ENCODE measurements at places on chromosomes 5 and 9.
A peak's percentile ranks its signal among the peaks of the same experiment; 100 is the strongest.

DNA sequence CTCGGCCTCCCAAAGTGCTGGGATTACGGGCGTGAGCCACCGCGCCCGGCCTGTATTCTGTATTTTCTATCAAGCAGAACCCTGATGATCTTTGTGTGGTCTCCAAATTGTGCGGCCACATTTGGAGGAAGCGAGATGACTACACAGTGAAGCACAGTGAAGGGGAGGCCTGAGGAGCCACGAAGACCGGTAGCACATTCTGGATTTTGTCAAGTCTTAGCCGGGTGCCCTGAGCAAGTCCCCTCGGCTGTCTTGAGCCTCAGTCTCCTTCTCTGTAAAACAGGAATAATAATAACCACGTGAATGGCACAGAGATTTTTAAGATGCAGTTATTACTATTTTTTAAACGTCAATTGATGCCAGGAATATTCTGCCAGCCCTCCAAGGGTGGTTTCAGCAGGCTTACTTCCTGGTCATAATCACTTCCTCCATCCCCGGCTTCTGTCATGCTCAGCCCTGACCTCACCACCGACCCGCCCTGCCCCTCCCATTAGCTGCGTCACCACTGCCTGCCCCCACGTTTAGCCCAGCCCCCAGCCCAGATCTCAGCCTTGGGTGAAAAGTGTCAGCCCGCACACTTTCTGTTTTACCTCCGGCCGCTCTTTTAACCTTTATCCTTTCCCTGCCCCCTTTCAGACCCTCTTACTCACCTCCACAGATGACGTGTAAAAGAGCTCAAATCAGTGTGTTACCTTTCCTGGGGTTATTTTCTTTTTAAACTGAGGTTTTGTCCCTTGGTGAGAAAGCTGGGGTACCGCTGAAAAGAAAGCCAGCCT is 27.0 kb upstream of the ERGIC1 start:
- peak; percentile 96 for DNase-seq

DNA sequence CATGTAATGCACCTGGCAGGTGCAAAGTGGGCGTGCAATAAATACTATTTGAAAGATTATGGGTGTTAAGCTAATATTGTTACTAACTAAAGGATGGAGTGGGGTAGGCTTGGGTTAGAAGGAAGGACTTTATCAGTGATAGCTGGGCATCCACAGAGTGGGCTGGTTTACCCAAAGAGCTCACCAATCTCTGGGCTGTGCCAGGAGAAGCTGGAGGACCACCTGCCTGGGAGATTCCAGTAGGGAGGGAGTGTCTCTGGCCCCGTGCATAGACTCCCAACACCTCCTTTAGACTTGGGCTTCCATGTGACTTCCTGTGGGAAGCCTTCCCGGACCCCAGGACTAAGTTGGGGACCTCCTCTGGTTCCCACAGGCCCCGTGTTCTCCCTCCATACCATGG is 5.6 kb upstream of the URM1 start:
- DNase-seq: no peak

DNA sequence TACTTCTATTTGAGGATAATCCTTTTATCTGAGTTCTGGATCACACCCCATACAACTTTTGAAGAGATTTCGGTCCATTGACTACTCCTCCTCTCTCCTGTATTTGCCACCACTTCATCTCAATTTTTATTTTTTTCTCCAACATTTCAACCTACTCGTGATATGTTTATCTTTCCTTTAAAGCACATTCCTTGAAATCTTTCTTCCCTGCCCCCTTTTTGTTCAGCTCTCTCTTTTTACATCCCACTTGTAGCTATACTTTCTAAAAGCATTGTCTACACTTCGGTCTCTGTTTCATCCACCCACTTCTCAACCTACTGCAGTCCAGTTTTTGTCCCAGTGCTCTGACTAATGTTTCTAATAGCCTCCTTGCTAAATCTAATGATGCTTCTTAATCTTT is 299.4 kb downstream of the PSAT1 start:
- DNase-seq: no peak

DNA sequence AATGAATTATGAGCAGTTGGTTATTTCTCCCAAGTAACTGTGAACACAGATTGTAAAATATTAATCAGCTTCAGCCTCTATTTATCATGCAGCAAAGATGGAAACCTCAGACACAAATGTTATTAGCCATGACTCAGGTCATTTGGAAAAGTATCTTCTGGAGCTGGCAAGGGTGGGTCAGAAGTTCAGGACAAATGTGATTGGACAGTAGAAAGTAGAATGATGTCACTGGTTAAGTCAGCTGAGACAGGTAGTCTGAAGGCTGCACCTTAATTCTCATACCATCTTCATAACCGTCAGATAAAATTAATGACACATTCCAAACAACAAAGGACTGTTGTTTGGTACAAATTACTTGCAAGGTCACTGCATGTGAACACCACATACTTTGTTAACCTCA is 140.2 kb downstream of the EMB start:
- DNase-seq: no peak

GRCh38 chr5:19917588-19918122 is 70.3 kb downstream of the CDH18 start:
- DNase-seq: no peak

GRCh38 chr9:115132648-115133047 is 14.7 kb upstream of the TNC start:
- peak; percentile 52 for DNase-seq

- DNase-seq: peak; percentile 70
These were observed 5.2 kb downstream of the FGF1 start for GRCh38 chr5:142680605-142681259.

- DNase-seq: peak; percentile 56
These were observed 50.7 kb upstream of the UBAC1 start for GRCh38 chr9:136011703-136012496.

- DNase-seq: no peak
These were observed 424.9 kb upstream of the IRX4 start for GRCh38 chr5:2307631-2308030.

DNA sequence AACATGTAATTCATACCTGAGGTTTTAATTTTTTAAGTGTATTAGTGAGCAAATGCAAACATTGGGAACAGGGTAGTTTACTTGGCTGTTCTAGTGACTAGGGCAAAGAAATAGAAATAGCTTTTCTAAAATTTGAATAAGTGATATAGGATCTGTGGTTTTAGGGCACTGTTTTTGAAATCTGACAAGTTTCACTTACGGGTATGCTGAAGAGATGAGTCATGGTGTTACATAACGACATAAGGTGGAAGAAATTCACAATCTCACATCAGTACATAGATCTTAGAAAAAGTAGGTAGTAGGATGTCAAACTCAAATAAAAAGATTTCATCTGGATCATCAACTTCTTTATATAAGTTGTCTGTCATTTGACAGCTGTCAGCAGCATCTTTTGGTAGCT is 772.3 kb downstream of the MAT2B start:
- no peak for DNase-seq

DNA sequence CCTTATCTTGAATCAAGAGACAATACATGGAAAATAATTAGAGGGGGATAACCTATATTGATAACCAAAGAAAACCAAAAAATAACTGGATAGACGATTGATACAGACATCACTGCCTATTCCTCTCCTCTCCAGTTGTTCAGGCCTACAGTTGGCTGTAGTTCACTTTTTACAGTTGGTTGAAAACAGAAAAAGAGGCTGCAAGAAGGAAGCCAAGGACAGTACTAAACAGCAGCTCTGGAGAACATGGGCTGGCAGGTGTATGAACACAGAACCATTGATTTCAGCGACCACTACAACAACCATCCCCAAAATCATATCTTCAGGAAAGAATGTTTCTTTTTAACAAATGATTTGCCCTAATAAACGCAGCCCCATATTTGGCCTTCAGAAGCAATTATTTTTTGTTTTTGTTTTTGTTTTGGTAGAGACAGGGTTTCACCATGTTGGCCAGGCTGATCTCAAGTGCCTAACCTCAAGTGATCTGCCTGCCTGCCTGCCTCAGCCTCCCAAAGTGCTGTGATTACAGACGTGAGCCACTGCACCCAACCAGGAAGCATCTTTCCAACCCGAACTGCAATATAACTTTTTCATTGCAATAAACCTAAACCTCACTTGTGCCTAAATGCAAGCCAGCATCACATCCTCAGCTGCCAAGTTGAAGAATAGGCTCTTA is 64.3 kb downstream of the MLLT3 start:
- DNase-seq: peak; percentile 32

DNA sequence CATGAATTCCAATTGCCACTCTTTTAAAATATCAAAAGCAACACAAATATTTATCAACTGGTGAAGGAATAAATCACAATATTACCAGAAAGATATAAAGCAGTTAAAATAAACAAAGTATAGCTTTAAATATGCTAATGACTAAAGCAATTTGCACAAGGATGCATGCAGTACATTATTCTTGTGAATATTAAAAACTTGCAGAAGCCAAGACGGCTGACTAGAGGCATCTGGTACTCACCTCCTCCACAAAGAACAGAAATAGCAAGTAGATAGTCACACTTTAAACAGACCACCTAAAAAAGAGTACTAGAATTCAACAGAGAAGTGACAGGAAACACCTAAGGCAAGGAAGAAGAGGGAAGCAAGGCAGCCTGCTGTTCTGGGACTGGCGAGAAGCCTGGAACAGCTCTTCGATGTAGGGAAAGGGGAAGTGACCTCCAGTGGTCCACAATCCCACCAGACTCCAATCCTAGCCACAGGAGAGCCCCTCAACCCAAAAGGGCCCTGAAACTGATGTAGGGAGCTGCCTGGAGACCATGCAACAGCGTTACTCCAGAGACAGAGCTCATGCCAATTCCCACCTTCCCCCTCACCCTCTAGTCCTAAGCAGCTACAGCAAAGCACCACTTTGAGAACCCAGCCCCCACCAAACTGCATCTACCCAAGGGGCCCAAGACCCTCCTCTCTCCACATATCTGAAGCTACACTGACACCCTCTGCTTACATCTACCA is 86.3 kb downstream of the LPAR1 start:
- DNase-seq: no peak

- no peak for DNase-seq
These were observed 41.3 kb downstream of the CFAP77 start for GRCh38 chr9:132451276-132451675.

DNA sequence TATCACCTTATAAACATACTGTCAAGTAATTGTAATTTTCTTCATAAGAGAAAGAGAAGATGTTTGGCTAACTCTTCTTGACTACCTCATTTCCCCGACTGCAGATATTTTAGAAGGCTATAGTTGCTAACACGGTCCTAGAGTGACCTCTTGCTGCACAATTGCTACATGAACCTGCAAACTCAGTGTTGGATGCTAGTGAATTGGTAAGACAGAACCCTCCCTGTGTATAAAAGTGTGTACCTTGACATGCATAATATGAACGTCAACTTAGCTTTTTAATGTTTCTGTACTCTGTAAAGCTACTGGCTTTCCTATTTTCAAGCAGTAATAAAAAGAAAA is 46.7 kb upstream of the CER1 start:
- DNase-seq: no peak

GRCh38 chr5:131795879-131796792 is 681 bp downstream of the FNIP1 start:
- peak; percentile 64 for DNase-seq

- DNase-seq: no peak
These were observed 399.1 kb downstream of the MAN2A1 start for GRCh38 chr5:110088676-110089436.

DNA sequence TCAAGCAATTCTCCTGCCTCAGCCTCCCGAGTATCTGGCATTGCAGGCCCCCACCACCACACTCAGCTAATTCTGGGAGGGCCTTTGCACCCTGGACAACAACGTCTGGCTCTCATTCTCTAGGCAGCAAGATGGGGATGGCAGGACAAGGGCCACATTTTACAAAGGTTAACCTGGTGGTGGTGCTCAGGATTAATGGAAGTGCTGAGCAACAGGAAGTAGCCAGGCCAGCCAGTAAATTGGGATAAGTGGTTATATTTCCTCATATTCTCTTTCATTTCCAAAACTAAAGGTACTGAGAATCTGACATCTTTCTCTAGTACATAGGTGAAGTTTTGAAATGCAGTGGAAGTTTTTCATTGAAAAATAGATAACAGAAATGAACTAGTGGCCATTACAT is 24.7 kb upstream of the ASPN start:
- DNase-seq: no peak

DNA sequence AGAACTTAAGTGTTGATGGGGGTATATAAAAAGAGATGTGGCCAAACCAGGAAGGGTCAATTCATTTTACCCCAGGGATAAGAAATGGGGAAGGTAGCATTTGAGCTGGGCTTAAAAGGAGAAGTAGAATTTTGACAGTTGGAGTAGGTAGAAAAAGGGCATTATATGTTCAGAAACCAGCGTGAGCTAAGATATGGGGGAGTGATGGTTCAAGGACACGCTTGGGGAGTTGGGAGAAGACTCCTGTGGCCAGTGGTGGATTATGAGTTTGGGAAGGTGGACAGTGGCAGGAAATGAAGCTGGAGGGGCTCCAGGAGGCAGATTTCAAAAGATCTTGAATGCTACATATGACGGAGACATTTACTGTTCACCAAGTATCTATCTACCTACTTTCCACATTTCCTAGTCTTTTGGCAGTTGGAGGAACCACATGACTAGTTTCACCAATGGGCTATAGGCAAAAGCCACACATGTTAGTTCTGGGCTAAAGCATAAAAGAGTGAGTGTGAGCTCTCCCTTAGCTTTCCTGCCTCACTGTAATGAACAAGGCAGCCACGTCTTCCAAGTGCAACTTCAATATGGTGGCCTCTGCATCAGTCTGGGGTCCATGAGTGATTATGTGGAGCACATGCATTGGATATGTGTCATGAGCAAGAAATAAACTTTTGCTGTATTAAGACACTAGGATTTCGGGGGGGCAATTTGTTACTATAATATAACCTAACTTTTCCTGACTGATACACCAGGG is 15.7 kb upstream of the GSN start:
- DNase-seq: no peak

GRCh38 chr5:156947925-156948324 is 15.1 kb downstream of the TIMD4 start:
- DNase-seq: no peak

DNA sequence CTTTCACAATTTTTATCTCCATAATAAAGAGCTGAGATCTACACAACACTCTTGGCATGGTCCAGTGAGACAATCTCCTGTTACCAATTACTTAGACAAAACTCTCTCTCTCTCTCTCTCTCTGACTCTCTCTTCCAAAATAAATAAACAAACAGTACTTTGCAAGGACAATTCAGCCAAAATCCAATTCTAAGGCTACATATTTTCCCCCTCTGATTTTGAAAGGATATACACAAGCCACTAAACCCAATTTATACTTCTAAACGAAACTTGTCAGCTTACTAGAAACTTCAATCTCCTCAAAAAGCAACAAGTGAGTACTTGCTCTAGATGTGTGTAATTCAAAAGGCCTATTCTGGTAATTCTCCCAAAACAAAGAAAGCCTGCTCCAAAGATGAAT is 26.3 kb upstream of the TNPO1 start:
- DNase-seq: no peak

- DNase-seq: no peak
These were observed 17.7 kb downstream of the JAK2 start for GRCh38 chr9:5002811-5003210.
